CD4-positive, alpha-beta T cell treated with Interleukin-21 for 1 hour (primary cell): ENCODE measurements at places on chromosomes 4 and X.

- no peak for DNase-seq
Measured at GRCh38 chrX:4754878-4755604, 1041.6 kb upstream of the PRKX start.

DNA sequence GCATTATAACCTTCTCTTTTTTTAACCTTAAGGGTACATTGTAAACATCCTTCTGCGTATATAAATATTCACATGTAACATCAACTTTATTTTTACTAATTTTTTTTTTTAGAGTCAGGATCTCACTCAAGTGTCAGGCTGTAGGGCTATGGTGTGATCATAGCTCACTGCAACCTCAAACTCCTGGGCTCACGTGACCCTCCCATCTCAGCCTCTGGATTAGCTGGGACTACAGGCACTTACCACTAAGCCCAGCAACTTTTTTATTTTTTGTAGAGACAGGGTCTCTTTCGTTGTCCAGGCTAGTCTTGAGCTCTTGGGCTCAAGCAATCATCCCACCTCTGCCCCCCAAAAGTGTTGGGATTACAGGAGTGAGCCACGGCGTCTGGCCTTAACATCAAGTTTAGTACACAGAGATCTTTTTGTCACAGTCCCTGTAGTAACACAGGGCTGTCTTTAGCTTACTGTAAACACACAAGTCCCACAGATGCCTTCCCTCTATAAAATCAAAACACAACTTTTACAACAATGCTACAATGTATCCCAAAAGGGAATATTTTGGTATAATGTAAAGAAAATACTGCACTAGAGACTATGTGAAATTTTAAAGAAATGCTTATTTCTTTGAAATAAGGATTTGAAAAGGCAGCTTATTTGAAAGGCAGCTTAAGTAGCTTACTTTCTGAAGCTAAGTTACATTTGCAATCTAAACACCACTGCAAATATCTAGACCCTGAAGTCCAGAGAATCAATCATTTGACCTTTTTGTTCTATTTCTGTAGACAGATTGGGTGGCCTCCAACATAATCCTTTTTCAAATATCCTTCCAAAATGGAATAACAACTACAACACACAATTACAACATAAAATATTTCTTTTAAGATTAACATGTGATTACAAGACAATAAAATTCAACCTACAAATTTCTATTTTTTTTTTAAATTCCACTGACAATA is 116.0 kb downstream of the APBB2 start:
- no peak for DNase-seq

- peak; percentile 43 for DNase-seq
Measured at GRCh38 chr4:77433418-77433733, 172.2 kb upstream of the CXCL13 start.

DNA sequence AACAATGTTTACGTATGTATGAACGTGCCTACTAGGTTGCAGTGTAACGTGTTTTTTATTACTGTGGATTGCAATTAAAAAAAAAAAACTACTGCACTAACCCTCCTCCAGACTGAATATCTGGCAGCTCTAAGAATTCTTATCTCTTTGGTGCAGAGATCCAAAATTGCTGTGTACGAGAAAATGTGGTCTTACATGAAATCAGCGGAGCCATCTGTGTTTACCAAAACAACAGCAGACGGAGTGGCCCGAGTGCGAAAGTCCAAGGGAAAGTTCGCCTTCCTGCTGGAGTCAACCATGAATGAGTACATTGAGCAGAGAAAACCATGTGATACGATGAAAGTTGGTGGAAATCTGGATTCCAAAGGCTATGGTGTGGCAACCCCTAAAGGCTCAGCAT is 268.1 kb downstream of the THOC2 start:
- no peak for DNase-seq

- DNase-seq: no peak
Measured at GRCh38 chrX:18558799-18559198, 113.1 kb downstream of the RS1 start.

DNA sequence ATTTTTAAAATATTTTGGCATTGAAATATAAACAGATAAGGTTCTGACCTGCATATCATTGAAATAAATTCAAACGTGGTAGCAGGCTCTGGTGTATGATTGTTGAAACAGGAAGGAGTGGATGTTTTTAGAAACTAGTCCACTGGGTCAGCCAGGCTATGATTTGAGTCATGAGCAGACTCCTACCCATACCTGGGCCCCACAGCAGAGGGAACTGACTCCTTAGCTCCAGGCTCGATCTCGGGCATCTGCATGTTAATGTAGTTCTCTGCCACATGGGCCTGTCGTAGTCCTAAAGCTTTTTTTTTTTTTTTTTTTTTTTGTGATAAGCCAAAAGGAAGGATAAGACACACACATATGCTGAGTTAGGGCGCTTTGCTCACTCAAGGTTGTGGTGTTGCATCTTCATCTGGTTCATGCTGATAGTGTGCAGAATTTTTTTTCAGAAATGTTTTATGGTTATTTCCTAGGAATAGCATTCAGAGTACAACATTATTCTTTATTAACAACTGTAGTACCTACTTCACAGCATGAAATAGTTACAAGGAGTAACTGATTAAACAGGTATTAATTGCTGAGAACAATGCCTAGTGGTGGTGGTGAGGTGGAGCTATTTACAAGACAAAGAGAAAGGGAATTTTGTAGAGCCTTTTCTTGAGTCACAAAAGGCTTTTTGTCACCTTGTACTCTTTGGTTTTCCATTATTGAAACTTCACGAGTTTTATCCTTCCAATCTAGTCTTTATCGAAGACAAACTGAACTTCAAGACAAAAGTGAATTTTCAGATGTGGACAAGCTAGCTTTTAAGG is 27.3 kb downstream of the OFD1 start:
- no peak for DNase-seq
